ENCODE measurements at places on chromosomes 7 and 10.

DNA sequence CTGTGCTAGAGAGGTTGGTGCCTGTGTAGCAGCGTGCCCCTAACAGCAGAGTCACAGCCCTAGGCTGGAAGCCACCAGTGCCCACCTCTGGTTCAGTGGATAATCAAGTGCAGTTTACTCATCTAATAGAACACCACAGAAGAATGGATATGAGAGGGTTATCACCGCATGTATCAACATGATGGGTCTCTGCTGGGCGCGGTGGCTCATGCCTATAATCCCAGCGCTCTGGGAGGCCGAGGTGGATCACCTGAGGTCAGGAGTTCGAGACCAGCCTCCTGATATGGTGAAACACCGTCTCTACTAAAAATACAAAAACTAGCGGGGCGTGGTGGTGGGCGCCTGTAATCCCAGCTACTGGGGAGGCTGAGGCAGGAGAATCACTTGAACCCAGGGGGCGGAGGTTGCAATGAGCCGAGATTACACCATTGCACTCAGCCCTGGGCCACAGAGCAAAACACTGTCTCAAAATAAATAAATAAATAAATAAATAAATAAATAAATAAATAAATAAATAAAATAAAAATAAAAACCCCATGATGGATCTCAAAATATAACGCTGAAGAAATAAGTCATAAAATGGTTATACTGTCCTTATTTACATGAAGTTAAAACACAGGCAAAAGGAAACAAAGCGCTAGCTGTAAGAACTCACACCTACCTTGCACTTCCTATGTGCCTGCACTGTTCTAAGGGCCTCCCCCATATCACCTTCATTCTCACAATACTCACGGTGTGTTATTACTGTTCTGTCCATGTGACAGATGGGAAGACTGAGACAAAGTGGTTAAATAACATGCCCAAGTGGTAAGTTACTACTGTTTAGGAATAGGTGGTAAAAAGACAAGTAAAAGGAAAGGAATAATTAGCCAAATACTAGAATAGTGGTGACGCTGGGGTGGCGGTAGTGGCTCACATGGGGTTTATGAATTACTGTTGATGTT lies 70.9 kb downstream of the AMZ1 start:
- no peak for DNase-seq

GRCh38 chr7:111796671-111797070 lies 234.4 kb upstream of the IMMP2L start:
- no peak for DNase-seq

GRCh38 chr7:91940171-91940570 lies 491 bp upstream of the AKAP9 start:
- DNase-seq = peak; percentile 31

GRCh38 chr7:130996205-130996832 lies 262.3 kb upstream of the KLF14 start:
- DNase-seq = no peak

GRCh38 chr10:43809211-43809930 lies 160.7 kb upstream of the ZNF32 start:
- peak; percentile 83 for DNase-seq

- no peak for DNase-seq
Observed at GRCh38 chr7:95536656-95537311, 51.0 kb downstream of the ASB4 start.

DNA sequence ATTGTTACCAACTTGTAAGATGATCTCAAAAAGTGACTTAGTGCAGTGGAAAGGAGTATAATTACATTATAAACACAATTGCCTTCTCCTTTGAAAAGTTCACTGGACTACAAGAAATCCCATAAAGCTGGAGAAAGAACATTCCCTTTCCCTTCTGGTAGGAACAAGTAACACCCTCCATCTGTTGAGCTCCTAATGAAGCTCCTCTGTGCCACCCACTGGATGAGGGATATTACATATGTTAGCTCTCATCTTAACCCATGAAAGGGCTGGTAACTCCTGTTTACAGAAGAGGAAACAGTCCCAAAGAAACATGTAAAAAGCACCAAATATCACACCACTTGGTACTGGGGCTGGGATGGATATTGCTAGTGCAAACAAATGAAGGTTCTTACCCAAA lies 8.1 kb downstream of the PGAM1 start:
- no peak for DNase-seq

DNA sequence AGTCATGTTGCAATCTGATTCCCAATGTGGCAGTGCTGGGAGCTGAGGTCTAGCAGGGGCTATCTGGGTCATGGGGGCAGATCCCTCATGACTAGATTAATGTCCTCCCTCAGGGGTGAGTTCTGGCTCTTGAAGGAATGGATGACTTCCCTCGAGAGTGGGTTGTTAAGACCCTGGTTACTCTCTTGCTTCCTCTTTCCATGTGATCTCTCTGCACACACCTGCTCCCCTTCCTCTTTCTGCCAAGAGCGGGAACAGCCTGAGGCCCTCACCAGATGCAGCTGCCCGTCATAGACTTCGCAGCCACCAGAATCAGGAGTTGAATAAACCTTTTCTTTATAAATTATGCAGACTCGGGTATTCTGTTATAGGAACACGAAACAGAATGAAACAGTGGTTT lies 37.8 kb downstream of the SFMBT2 start:
- DNase-seq = no peak

DNA sequence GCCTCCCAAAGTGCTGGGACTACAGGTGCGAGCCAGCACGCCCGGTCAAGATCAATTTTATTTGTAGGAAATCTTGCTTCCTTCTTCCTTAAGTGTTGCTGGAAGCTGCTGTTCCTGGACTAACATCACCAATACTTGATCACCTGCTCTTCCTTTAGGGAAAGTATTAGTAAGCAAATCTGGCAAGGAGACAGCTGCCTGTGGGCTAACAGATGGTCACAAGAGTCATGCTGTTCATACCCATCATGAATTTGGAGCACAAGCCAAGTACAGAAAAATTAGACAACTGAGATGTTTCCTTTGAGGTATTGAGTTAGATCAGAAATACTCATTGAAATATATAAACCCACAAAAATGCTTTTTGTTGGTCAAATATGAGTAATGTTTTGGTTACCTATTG lies 27.9 kb downstream of the BAIAP2L1 start:
- peak; percentile 52 for DNase-seq

GRCh38 chr10:88934900-88935672 lies 17.5 kb downstream of the ACTA2 start:
- DNase-seq = peak; percentile 49

GRCh38 chr7:138154661-138155060 lies 78.4 kb downstream of the AKR1D1 start:
- DNase-seq = no peak

DNA sequence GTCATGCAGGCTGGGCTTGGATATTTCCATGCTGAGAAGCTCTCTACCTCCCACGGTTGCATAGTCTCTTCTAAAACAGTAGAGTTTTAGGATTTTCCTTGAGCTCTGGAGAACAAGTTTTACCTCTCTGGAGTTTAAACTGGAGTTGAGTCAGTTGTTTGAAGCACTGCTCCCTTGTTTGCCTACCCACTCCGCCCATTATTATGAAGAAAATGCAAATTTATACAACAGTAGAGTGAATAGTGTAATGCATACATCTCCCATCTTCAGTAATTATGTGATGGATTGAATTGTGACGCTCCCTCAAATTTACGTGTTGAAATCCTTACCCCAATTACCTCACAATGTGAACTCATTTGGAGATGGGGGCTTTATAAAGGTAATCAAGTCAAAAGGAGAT lies 17.2 kb downstream of the EMX2 start:
- DNase-seq = no peak

DNA sequence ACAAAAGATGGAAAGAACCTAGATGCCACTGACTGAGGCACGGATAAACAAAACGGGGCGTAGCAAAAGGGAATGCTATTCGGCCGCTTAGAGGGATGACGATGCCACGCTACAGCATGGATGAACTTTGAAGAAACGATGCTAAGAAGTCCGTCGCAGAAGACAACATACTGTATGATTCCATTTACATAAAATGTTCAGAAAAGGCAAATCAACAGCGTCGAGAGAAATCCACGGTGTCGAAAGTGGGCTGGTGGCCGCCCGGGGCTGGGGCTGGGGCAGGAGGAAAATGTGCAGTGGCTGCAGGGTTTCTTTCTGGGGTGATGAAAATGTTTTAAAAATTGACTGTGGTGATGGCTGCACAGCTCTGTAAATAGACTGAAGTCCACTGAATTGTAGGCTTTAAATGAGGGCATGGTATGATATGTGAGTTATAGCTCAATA lies 24.1 kb downstream of the GNA12 start:
- no peak for DNase-seq

GRCh38 chr10:22597138-22597537 lies 117.2 kb downstream of the PIP4K2A start:
- peak; percentile 17 for DNase-seq

DNA sequence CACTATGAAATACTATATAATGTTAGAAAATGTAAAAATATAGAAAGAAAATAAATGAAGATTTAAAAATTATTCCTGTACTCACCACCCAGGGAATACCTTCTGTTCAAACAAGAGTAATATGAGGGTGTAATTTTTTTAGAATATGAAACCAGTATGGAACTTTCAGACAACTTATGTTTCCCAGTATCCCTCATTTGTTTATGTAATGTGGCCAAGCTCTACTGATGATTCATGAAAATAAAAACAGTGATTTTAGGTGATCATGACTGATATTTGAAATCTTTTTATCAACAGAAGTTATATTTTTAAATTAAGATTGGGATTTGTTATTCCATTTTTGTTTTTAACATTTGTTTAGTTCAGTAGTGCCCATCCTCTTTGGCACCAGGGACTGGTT lies 18.8 kb downstream of the SLK start:
- DNase-seq = peak; percentile 17

DNA sequence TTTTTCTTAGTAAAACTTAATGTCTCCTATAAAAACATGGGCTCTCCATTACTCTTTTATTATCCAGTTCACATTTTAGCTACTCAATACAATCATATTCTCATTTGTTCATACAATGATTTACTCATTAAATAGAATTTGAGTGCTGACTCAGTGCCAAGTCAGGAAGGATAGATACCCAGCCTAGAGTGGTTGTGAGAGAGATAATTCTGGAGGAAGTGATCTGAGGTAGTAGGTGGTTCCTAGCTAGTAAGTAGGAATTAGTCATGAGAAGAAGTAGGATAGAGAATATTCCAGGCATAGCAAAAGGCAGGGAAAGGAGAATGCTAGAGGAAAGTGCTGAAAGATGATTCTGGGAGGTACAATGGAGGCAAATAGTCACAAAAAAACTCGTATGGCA lies 133.5 kb upstream of the MBL2 start:
- no peak for DNase-seq

- no peak for DNase-seq
Observed at GRCh38 chr7:112334366-112334765, 115.9 kb upstream of the IFRD1 start.

- no peak for DNase-seq
Observed at GRCh38 chr10:130756651-130757050, 554.9 kb downstream of the TCERG1L start.

DNA sequence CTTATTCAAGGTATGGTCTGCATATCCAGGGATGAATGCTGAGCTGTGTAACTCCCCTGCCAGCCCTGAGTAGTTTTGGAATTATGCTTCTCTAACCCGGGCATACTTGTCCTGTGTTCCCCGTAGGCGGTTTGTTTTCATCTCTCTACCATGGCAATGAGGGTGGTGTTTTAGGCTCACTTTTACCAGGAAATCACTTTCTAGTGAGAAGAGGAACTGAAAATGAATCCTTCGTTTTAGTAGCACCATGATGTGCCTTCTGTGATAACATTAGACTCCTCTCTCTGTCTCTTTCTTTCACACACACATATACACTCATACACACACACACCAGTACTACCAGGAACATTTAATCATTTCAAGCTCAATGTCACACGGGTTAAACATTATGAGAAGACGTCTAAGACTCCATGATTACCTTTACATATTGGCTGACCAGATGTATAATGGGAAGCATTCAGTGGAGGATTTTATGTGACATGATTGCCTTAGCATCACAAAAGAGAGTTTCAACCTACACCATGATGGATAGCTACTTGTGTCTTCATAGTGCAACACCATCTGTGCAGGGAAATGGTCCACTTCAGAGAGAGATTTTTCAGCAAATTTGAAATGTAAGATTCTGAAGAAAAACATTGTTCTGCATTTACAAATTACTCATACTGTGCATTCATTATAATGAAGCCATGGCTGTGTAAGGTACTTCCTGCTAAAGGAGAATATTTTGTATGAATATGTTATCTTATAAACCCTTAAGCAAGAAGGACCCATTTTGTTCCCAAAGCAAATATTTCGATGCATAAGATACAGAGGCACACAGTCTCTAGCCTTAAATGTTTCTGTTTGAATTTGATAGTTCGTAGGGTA lies 31.0 kb upstream of the PFKP start:
- no peak for DNase-seq

- no peak for DNase-seq
Observed at GRCh38 chr10:132408367-132408781, 11.4 kb downstream of the PWWP2B start.

DNA sequence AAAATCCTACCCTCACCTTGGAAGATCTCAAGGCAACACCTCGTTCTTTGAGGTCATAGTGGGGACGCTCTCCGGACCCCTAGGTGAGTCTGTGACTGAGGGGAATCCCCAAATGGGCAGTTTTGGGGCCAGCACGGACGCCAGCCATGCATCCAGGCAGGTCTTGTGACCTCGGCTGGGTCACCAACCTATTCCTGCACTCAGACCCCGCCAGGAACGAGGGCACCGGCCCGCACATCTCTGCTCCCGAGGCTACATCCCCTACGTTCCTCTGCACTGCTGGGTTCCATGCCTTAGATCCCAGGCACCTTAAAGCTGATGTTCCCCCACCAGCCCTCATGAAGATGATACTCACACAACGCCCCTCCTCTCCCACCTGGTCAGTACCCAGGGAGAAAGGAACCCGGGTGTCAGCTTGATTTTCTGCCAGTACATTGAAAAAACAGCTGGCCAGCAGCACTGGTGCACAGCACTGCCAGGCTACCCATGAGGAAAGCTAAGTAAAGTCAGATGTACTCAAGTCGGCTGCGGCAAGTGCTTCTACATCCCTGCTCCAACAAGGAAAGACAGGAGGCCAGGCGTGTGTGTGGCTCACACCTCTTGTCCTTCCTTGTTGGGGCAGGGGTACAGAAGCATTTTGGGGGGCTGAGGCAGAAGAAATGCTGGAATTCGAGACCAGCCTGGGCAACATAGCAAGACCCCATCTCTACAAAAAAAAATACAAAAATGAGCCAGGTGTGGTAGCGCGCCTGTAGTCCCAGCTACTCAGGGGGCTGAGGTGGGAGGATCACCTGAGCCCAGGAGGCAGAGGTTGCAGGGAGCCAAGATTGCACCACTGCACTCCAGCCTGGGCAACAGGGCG lies 48.1 kb downstream of the DIP2C start:
- no peak for DNase-seq

- DNase-seq = no peak
Observed at GRCh38 chr7:1847260-1848001, 177.4 kb downstream of the ELFN1 start.
